ENCODE measurements at places on chromosomes 12 and 14. TPM values are rescaled to one million over a fixed set of nuclear protein-coding genes. Genes with fewer than 3 reads are reported as not detected.
A peak's percentile ranks its signal among the peaks of the same experiment; 100 is the strongest.

- DNase-seq: no peak
Observed at GRCh38 chr12:86837246-86837645, 581.1 kb upstream of the MGAT4C start.

- DNase-seq: no peak
Observed at GRCh38 chr14:65084554-65085505, 17.5 kb downstream of the MAX start.

- DNase-seq: no peak
Observed at GRCh38 chr14:72609205-72609916, 284.5 kb downstream of the DPF3 start.

DNA sequence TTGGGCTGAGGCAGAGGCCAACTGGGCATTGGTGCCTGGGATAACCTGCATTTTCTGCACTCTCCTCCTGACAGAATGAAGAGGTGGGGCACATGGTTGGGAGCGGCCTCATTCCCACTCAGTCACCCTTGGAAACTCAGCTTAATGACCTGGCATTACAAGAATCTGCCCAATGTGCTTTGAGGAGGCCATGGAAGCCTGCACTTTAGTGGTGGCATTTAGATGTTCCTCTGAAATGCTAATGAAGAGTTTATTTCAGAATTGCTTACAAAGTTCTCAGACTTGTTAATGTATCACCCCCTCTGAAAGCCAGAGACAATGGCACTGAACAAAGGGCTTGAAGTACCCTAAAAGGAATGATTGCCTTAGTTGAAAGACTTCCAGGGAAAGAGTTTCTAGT, 71.4 kb upstream of the PARP11 start:
- no peak for DNase-seq

Gene POTEM
- total RNA-seq: not detected

DNA sequence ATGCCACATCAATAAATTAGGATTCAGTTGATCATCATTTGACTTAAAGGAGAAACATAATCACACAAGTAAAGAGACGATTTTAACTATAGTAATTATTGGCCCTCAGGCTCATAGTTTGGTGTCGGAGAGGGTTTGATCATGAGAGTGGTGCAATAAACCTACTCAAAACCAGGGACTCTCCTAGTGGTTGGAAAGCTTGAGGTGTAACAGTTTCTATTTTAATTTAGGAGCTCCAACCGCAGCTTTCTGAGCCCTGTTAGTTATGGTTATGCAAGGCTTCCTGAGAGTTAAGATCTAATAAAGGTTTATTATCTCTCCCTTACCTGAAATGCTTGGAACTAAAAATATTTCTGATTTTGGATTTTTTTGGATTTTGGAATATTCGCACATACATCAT, 36.4 kb downstream of the TMTC2 start:
- DNase-seq: no peak

GRCh38 chr12:64400041-64400440, 4.2 kb upstream of the XPOT start:
- DNase-seq: no peak

DNA sequence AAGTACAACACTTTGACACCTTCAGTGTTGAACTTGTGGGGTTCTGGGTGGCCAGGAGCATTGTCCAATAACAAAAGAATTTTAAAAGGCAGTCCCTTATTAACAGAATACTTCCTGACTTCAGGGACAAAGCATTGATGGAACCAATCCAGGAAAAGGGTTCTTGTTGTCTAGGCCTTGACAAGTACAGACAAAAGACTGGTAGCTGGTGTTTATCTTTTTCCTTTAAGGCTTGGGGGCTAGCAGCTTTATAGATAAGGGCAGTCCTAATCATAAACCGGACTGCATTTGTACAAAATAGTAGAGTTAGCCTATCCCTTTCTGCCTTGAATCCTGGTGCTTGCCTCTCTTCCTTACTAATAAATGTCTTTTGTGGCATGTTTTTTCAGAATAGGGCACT, 27.4 kb downstream of the FAM177A1 start:
- no peak for DNase-seq

GRCh38 chr12:121748218-121748570, 35.6 kb downstream of the TMEM120B start:
- DNase-seq: no peak

DNA sequence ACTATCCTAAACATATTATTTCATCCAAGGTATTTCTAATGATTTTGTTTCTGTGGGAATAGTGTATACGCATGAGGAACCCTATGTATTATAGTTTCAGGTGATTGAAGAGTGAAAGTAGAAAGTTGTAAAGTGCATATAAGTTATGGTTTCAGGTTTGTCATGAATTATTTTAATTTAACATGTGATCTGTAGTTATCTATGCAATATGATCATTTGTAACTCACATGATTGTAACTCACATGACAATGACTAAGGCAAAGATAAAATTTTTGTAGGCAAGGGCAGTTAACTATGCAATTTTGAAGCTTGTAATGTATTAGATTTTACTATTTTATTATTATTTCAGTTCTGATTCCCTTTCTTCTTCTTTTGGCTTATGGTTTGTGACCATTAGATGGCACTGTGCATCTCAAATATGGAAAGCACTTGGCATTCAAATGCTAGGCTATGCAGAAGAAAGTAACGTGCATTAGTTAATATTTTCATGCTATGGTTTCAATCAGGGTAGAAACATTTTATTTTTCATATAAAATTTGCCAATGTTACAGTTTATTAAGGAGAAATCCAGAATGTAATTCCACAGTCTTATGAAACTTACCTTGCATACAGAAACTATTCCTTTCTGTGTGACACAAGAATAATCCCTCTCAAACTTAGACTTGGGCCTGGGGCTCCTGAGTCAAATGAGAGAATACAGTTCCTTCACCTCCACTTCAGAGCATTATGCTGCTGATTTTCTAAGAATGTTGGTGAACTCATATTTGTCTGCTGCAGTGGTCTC, 15.8 kb upstream of the TMEM30B start:
- no peak for DNase-seq

- no peak for DNase-seq
Observed at GRCh38 chr14:51859131-51859530, 1.3 kb upstream of the GNG2 start.

Gene TGM1
- total RNA-seq: 1.2 TPM

Gene CCDC59
- 40.2 TPM for total RNA-seq

- no peak for DNase-seq
Observed at GRCh38 chr14:68810173-68811153, 17.6 kb upstream of the ZFP36L1 start.

GRCh38 chr12:57609101-57609780, 2.0 kb upstream of the ARHGEF25 start:
- DNase-seq: no peak

DNA sequence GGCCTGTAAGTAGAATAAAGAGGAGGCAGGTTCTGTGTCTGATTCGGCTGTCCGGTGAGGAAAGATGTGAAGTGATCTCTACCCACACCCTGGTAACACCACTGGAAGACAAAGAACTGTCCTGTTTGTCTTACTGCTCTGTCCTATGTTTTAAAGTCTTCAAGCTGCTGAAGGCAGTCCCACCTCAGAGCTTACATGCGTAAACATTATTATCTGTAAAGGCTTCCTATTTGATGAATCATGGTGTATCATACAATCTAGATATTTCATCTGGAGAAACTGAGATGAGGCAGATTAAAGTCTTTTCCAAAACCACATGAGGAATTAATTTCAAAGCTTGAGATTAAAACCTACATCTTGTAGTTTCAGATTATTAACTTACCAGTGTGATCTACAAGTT, 427.6 kb downstream of the ZFP36L1 start:
- no peak for DNase-seq

DNA sequence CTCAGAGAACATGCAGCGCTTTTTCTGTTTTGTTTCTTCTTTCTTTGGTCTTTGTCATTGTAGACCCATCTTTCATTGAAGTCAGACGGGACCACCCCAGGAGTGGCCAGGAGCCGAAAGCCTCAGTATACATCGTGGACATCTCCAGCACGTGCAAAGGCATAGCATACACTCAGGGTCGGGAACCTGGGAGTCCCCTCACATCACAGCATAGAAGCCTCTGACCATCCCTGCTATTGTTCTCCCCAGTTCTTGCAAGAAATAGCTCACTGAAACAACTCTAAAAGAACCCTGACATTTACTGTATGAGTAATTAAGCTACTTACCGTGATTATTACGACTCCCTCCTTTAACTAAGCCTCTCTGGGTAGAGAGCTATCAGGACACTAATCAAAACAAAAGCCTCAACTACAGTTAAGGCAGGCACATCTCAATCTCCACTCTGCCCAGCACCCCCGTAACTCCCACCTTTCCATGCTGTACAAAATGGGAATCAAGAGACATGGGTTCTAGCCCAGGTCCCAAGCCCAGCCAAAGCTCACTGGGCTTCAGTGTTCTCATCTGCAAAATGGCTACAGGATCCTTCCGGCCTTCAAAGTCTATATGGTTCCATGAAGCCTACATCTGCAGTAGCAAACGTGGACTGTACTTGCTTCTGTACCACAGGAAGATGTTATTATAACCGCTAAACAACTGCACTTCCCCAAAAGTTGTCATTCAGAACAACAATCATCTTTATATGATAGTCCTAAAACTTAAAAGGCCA, 6.7 kb downstream of the CCDC88C start:
- DNase-seq: no peak

Gene RNASE3
- not detected for total RNA-seq

DNA sequence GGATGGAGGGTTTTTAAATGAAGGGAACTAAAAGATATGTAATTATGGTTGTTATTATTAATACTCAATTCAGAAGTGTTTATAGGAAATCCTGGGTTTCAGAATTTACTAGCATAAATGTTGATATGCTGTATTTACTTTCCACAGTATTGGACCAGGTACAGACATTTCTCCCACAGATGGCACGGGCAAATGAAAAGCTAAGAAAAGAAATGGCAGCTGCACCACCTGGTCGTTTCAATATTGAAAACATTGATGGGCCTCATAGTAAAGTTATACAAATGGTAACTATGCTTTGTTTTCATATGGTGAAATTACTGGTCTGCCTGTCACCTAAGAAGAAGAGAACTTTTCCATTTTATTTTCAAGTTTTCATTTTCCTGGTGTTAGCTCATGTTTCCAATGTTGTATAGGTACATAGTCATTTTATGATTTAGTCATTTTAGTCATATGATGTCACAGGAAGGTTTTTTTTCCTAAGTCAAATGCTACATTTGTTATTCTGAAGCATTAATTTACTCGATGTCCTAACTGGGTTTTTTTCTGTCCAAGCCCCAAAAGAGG, 5.5 kb downstream of the NOPCHAP1 start:
- no peak for DNase-seq

Gene SLC7A8
- total RNA-seq: 8.4 TPM

Gene FAIM2
- total RNA-seq: 7.4 TPM

GRCh38 chr12:93645702-93646101, 31.5 kb upstream of the CRADD start:
- no peak for DNase-seq

DNA sequence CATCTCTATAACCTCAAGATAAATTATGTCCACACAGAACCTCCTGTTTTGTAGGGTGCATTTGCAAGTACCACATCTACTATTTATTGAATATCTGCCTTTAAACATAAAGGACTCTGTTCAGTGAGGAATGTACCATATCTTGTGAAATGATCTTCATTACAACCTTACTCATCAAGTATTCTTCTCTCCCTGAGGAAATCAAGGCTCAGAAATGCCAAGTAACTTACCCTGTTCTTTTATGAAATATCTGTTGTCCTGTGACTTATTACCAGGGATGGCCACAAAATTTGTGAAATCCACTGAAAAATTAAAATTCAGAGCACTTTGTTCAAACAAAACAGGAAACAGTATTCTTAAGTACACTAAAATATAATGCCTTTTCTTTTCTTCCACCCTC, 366.7 kb downstream of the GALC start:
- no peak for DNase-seq

DNA sequence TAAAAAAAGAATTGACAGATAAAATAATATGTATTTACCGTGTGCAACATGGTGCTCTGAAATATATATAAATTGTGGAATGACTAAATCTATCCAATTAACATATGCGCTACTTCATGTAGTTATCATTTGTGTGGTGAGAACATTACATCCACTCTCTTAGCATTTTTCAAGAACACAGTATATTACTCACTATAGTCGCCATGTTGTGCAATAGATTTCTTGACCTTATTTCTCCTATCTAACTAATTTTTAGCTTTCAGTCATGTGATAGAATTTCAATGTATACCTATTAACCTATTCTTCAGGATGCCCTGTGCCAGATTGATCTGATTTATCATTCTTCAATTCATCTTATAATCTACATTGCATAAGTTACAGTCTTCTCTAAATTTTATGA, 178.6 kb downstream of the BCAT1 start:
- no peak for DNase-seq

Gene KRT2
- not detected for total RNA-seq

- no peak for DNase-seq
Observed at GRCh38 chr12:113899561-113900471, 66.3 kb downstream of the RBM19 start.

GRCh38 chr12:58540480-58541299, 379.6 kb downstream of the LRIG3 start:
- DNase-seq: peak; percentile 59

Gene ANP32D
- total RNA-seq: not detected

- DNase-seq: no peak
Observed at GRCh38 chr12:53328043-53328435, 6.6 kb upstream of the AAAS start.

Gene BATF
- 5.1 TPM for total RNA-seq

DNA sequence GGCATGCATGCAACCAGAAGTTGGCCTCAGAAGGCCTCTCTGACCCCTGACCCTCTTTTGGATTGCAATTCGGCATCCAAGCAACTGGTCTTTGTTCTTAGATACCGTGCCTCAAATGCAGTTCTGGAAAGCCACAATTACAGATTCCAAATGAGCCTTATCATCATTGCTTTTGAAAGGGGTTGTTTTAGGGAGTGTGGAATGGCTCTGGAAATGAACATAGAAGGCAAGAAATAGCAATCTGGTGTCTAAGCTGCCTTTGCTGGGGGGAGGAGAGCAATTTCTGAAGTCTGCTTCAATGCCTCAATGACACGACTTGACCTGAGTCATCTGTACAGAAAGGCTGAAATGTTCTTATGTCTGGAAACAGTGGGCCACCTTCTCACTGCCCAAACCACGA, 250.1 kb downstream of the NUAK1 start:
- DNase-seq: no peak

DNA sequence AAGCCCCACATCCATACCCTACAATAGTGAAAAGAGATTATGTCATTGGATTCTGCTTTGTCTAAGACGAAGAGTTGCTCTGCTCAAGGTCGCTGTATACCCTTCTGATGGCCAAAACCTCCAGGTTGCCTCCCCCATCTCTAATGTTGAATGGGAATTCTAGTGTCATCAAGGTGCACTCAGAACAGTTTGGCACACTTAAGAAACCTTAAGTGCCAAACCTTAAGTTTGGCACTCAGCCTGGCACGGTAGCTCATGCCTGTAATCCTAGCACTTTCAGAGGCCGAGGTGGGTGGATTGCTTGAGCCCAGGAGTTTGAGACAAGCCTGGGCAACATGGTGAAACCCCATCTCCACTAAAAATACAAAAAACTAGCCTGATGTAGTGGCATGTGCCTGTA, 1245.6 kb upstream of the SEL1L start:
- DNase-seq: no peak

Gene SYNE3
- total RNA-seq: 14.6 TPM

Measured in urinary bladder (tissue), 4 donors.